ENCODE measurements at places on chromosomes 1 and 21.

GRCh38 chr1:53592521-53592982 is 133.4 kb downstream of the DMRTB1 start:
- DNase-seq, result no peak

DNA sequence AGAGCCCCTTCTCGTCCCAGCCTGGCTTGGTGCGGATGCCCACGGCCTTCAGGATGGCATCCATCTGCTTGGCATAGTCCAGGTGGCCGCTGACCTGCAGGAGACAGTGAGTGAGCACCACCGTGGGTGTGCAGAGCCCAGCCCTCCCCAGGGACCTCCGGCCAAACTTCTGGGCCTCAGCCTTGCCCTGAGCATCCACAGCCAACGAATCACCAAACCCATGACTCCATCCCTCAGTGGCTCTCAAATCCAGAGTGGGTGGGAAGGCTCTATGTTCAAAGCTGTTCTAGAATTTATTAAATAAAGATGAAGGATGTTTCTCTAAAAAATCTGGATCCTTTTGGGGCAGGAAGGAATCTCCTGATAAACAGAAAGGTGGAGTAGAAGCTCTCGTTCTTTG is 18.7 kb downstream of the HTR6 start:
- no peak for DNase-seq

GRCh38 chr1:182608845-182609610 is 4.8 kb upstream of the RGS16 start:
- no peak for DNase-seq

- DNase-seq, result no peak
Measured at GRCh38 chr21:36850372-36850771, 116.1 kb downstream of the HLCS start.

DNA sequence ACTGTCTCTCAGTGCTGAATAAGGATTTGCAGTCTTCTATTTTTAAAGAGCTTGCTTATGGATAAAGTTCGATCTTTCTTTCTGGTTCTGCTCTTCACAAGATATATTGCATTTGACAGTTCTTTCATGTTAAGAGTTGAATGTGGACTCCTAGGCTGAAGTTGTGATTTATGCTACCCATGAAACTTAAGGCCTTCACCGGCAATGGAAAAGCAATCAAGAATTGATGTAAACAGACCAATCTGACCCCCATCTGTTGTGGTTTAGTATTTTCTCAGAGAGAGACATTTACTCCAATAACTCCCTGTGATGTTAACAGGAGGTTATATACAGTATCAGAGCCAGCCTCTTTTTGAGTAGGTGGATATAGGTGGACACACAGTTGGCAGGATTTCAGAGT is 165.8 kb downstream of the PAPPA2 start:
- DNase-seq, result no peak

DNA sequence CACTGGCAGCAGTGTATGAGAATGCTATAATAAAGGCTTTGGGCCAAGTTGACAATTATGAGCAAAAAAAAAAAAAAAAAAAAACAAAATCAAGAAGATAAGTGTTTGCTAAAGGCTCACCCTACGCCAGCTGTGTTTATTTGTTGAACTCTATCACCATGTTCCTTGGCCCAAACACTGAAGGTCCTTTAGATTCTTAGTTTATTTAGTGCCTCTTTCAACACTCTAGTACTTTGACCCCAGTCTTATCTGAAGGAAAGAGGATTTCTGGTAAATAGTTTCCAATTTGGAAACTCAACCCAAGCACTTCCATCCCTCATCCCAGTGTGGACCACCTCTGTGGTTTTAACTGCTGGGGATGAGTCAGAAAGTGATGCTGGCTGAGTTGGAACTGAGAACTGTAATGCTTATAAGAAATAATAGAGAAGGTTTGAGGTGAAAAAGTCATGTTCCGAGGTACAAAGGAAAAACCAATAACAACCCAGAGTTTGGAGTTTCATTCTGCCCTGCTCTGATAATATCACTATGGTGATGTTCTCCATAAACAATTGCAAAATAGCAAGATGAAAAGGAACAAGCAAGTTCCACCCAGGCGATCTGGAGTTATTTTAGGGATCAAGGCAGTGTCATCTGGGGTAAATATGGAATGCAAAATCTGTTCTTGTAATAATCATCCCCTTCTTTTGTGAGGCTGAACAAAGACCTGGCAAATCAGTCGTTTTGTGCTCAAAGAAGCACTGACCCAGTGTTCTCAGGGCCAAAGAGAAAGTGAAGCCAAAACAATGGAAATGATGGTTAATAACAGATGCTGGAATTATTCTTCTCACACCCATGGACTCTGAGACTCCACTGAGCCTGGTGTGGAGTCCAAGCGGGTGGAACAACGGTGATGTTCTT is 19.7 kb upstream of the CAPZB start:
- no peak for DNase-seq

- no peak for DNase-seq
Measured at GRCh38 chr1:15936025-15936424, 39.9 kb downstream of the ZBTB17 start.

- no peak for DNase-seq
Measured at GRCh38 chr1:25425098-25426085, 4.8 kb upstream of the RHCE start.

GRCh38 chr1:234619071-234619480 is 9.1 kb upstream of the IRF2BP2 start:
- DNase-seq, result no peak

DNA sequence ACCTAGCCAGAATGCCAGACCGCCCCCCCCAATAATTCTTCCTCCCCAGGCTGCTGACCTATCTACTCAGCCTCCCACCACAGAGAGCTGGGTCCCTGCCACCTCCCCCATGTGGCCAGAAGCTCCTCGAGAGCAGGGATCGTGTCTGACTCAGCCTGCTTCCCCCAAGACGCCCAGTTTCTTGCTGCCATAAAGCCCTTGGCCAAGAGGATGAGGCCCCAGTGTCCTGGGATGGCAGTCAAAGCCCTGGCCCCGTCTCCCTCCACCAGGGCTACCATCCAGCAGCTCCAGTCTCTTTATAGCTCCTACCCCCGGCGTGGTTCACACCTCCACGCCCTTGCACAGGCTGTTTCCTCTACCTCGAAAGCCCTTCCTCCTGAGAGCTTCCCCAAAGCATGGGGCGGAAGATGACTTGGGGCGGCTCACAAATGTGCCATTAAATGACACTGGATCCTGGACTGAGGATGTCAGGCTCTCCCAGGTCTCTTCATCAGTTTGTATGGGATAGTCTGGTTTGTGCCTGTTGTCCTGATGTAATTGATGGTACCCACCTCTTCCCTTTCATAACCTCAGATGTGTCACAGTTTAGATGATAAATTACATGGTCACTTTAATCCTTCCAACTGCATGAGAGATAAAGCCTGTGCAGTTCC is 13.2 kb downstream of the ADGRB2 start:
- no peak for DNase-seq

- DNase-seq, result no peak
Measured at GRCh38 chr1:208184966-208185654, 59.1 kb downstream of the PLXNA2 start.

DNA sequence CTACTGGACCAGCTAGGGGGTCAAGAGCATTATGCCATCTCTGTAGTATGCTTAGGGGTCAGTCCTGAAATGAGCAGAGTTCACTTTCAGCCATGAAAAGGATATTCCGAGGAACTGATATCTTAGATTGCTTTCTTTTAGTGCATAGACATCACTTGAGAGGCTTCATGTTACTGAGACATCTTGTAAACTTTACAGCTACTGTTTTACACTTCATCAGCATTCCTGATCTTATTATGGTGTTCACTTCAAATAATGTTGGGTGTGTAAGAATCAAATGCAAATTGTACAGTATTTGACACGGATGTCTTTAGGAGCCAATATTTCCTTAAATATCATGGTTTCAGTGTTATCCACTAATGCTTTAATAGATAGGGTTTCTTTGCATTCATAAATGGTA is 22.4 kb upstream of the CLDN14 start:
- no peak for DNase-seq

DNA sequence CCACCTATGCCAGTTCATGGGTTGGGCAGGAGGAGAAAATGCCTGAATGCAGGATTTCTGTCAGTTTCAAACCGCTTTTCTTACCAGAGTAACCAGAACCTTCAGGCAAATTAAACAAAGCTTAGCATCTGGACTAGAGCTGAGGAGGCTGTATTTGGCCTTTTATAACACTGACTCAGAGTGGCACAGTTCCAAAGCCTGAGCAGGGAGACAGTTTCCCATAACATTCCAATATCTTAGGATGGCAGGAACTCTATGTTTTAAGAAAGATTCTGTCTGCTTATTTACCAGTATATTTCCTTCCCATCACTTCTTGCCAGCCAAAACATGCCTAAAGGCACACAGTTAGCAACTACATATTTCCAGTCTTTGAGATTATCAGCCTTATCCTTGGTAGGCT is 46.8 kb downstream of the UBR4 start:
- no peak for DNase-seq

GRCh38 chr1:171754353-171754705 is 12.5 kb upstream of the VAMP4 start:
- no peak for DNase-seq

DNA sequence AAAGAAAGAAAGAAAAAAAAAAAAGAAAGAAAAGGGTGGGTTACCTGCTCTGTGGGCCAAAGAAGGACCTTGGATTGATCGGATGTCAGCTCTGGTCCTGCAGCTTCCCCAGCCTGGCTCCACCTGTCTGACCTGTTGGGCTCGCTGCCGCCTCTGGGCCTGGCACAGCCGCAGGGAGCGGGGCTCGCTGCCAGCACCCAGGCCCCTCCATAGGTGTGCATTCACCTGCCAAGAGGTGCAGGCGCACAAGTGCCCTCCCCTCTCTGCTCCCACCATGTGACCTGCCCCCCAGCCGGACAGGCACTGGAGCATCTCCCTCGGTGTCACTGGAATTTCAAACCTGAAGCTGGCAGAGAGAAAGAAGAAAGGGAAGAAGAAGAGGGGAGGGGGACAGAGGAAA is 33.1 kb upstream of the GPR157 start:
- DNase-seq, result no peak

GRCh38 chr1:234656944-234657654 is 47.1 kb upstream of the IRF2BP2 start:
- no peak for DNase-seq

GRCh38 chr1:156090840-156091188 is 8.5 kb upstream of the MEX3A start:
- peak; percentile 91 for DNase-seq

GRCh38 chr1:6935361-6935883 is 150.2 kb downstream of the CAMTA1 start:
- DNase-seq, result no peak

DNA sequence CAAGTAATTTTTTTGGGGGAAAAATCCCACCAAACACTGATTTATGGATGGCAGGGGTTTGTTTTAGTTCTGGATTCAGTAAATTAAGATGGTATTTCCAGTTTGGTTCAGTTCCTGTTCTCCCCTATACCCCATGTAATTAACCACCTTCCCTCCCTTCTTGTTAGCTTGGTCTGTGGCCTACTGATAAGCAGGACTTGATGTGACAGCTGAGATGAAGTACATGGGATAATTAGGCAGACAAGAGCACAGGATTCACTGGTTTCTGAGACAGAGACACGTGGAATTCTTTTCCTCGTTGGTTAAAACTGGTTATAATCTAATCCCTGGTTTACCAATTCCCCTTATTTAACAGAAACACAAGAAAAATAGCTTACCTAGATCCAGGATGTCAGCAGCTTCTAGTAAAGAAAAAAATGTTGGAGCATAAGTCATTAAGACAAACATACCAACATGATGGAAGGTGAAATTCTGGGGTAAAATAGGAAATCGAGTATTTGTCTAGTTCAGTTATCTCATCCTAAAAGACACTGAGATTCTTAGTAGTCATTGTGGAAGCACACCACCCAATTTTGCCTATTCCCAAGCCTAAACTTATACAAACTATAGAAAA is 81.5 kb downstream of the SCMH1 start:
- no peak for DNase-seq

GRCh38 chr1:152426731-152427130 is 12.7 kb upstream of the CRNN start:
- DNase-seq, result no peak

DNA sequence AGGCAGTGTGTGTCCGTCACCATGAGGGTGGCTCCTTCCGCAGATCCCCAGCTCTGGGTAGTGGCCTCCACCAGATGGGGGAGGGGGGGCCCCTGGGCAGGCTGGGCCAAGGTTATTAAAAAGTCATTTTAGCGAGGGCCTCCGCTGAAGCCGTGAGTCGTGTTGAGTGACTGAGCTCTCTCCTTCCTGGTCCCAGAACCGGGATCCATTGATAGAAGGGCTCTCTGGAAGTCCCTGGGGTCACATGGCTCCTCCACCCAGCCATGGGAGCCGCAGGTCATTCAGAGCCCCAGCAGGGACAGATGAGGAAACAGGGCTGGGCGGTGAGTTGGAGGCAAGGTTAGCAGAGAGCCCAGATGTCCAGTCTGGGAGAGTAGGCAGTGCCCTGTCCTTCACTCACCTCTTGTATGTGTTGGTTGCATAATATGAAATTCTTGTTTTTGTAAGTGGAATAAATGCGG is 12.9 kb downstream of the MIIP start:
- DNase-seq, result no peak

DNA sequence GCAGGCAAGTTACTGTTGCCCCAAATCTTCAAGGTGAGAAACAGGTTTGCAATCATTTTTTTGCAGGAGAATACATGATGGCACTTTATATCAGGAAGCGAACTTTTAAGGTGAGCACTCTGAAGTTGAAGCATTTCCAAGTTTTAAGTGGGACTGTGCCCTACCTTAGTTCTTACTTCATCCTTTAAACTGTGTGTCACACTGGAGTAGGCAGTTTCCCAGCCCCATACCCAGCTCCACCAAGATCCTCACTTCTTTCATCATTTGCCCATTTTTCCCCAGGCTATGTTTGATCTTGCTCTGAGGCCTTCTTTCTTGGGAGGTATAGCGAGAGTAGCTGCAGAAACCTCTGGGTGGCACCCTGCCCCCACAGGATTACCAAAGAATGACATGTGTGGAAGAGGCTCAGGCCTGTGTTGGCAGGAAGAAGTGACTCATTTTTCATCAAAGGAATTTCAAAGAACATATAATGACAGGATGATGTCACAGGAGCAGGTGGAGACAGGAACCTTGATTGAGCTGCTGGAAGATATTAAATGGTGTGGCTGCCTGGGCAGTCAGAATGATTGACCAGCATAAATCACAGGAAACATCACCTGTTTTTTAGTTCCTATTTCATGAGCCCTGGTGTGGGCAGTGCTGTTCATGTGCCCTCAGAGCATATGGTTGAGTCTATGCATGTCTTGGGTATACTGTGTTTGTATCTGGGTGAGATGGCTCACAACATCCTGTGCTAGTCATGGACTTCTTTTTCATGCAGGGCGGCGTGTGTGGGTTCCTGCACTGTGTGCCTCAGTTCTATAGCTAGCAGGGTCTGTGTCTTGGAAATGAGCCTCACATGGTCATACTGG is 20.8 kb upstream of the MACF1 start:
- peak; percentile 77 for DNase-seq

Data from stimulated activated CD4-positive, alpha-beta T cell treated with anti-CD3 and anti-CD28 coated beads, Interleukin-4, amount 100 ng/mL, for 1 hour (primary cell).